ENCODE measurements at places on chromosomes 5 and 9.

- H3K36me3 ChIP-seq, result no peaks in the 10 kb centered on the region
- H3K27ac ChIP-seq, result no peak overlapping the region
- H3K4me3 ChIP-seq, result no peak overlapping the region
- H3K27me3 ChIP-seq, result no peaks in the 10 kb centered on the region
Observed at GRCh38 chr9:116238225-116238624, 84.6 kb downstream of the PAPPA start.

DNA sequence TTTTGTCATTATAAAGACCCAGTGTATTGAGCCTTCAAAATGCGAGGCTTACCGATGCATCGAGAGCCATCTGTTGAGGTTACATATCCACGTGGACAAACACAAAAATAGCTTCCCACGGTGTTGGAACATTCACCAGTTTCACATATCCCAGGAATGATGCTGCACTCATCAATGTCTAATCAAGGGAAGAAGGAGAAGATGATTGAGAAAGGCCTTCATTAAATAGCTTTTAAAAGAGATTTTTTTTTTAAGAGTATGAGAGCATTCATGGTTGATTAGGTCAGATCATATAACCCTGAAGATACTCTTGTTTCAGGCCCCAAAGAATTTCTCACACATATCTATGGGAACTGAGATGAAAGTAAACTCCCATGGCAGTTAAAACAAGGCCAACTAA is 129.4 kb downstream of the FBN2 start:
- H3K27me3 ChIP-seq, result no peaks in the 10 kb centered on the region
- H3K27ac ChIP-seq, result no peak overlapping the region
- no peaks in the 10 kb centered on the region for H3K4me1 ChIP-seq
- no peak for DNase-seq
- H3K36me3 ChIP-seq, result no peaks in the 10 kb centered on the region

- H3K27ac ChIP-seq, result peak overlapping the region; percentile 11
- no peak for DNase-seq
- H3K36me3 ChIP-seq, result peaks cover 43% of the 10 kb centered on the region
- no peaks in the 10 kb centered on the region for H3K27me3 ChIP-seq
Observed at GRCh38 chr9:89360465-89360864, 42.2 kb downstream of the SECISBP2 start.

- H3K27ac ChIP-seq, result no peak overlapping the region
- DNase-seq, result no peak
- H3K4me3 ChIP-seq, result no peak overlapping the region
- peaks cover 17% of the 10 kb centered on the region for H3K4me1 ChIP-seq
- H3K36me3 ChIP-seq, result no peaks in the 10 kb centered on the region
Observed at GRCh38 chr9:19988281-19988680, 199.4 kb upstream of the SLC24A2 start.

GRCh38 chr9:134130503-134131375 is 5.1 kb upstream of the WDR5 start:
- no peak for DNase-seq
- H3K36me3 ChIP-seq, result no peaks in the 10 kb centered on the region
- H3K27me3 ChIP-seq, result no peaks in the 10 kb centered on the region
- no peak overlapping the region for H3K27ac ChIP-seq
- H3K4me1 ChIP-seq, result peaks cover 9% of the 10 kb centered on the region

GRCh38 chr9:995781-996180 is 19.3 kb downstream of the DMRT3 start:
- H3K36me3 ChIP-seq, result no peaks in the 10 kb centered on the region
- H3K27me3 ChIP-seq, result peaks cover 20% of the 10 kb centered on the region
- peaks cover 11% of the 10 kb centered on the region for H3K4me1 ChIP-seq
- no peak overlapping the region for H3K27ac ChIP-seq

- no peak overlapping the region for H3K27ac ChIP-seq
- peaks cover 32% of the 10 kb centered on the region for H3K36me3 ChIP-seq
- H3K4me1 ChIP-seq, result no peaks in the 10 kb centered on the region
- H3K4me3 ChIP-seq, result no peak overlapping the region
Observed at GRCh38 chr5:127053049-127053448, 20.3 kb downstream of the C5orf63 start.

Measured in activated naive CD8-positive, alpha-beta T cell treated with anti-CD3 and anti-CD28 coated beads, Interleukin-2, amount 50 U/mL, for 24 hours (primary cell).